ENCODE measurements at places on chromosomes 2 and 18.

DNA sequence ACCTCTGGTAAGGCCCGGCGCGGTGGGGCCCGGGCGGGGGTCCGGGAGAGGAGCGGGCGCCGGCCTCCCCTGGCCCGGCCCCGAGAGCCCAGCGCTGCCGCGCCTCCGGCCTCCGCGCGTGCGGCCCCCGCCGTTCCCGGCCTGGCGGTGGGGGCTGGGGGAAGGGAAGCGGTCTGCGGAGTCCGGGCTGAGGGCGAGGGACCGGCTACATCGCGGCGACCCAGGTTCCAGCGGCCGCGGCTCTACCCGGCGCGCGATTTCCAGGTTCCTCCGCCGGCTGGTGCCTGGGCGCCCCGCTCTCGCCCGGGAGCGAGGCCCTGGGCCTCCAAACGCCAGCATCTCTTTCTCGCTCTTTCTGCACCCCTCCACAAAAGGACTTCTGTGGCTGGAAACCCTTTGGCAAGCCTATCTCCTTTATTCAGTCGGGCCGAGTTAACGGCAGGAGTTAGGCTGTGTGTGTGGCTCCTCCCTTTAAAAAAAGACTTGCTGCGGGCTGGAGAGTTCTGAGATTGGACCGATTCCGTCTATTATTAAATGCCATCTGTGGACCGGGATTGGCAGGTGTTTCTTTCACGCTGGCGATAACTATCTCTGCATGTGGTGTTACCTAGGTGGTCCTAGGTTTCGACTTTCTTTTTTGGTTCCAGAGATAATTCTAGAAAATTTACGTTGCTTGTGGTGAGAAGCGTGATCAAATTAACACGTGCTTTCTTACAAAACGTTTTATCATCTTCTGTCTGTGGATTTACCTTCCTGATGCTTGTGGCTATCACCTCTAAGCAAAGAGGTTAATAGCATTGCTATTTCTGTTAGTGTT, 592 bp downstream of the ME2 start:
- no peak for DNase-seq

GRCh38 chr2:186422226-186422625, 63.8 kb upstream of the ZC3H15 start:
- no peak for DNase-seq

DNA sequence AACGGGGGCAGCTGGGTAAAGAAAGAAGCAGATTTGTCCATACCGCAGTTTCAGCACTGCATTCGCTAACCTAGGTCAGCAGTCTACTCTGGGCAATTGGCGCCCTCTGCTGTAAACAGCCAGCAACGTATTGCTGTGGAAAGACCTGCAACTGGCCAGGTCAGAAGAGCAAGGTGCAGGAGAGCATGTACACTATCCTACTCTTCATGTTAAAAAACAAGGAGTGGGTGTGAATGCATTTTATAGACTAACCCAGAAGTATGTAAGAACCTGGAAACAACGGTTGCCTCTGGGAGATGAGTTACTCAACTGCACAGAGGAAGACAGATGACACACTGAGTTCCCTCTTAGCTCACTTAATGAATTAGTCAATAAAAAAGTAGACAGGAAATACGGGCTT, 6.2 kb downstream of the MRPS5 start:
- no peak for DNase-seq

GRCh38 chr2:213232649-213233437, 51.4 kb upstream of the SPAG16 start:
- DNase-seq: no peak

- peak; percentile 78 for DNase-seq
These were observed 11.9 kb upstream of the MLPH start for GRCh38 chr2:237474931-237475703.

DNA sequence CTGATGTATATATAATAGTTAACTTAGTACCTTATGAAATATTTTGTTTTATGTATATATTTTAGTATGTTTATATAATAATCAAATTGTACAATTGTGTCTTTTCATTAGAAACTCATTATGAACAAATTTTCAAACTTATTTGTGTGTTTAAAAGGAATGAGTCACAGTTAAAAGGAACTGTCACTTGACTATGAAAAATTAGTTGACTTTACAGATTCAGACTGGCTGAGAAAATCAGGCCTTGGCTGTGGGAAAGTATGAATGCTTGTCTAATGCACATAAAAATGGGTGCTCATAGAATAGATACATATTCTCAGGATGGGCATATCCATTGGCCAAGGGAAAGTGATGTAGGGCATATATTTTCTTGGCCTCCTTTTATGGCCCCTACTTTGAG, 576.8 kb downstream of the SATB2 start:
- no peak for DNase-seq

DNA sequence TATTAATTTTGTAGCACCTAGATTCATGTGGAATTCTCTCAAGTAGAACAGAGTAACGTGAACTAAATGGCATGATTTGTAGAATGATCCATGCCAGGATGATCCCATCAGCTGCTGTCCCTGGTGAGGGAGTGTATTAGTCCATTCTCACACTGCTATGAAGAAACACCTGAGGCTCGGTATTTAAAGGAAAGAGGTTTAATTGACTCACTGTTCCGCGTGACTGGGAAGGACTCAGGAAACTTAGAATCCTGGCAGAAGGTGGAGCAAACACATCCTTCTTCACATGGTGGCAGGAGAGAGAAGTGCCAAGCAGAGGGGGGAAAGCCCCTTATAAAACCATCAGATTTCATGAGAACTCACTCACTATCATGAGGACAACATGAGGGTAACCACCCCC, 312.6 kb downstream of the PTPRM start:
- no peak for DNase-seq

DNA sequence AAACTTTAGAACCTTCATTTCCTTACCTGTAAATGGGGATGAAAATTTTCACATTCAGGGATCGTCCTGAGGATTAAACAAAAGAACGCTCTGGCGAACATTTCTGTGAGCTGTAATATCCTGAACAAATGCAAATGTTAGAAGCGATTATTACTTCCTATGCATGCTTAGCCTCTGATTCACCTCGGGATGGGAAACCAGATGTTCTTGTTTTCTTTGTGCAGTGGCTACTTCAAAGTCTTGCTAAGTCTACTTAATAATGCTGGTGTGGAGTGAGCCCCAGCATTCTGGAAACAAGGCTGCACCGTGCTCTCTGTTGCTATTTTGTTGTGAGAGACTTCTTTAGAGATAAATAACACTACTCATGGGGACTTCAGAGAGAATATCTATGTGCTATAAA, 119.1 kb upstream of the PELI1 start:
- no peak for DNase-seq

DNA sequence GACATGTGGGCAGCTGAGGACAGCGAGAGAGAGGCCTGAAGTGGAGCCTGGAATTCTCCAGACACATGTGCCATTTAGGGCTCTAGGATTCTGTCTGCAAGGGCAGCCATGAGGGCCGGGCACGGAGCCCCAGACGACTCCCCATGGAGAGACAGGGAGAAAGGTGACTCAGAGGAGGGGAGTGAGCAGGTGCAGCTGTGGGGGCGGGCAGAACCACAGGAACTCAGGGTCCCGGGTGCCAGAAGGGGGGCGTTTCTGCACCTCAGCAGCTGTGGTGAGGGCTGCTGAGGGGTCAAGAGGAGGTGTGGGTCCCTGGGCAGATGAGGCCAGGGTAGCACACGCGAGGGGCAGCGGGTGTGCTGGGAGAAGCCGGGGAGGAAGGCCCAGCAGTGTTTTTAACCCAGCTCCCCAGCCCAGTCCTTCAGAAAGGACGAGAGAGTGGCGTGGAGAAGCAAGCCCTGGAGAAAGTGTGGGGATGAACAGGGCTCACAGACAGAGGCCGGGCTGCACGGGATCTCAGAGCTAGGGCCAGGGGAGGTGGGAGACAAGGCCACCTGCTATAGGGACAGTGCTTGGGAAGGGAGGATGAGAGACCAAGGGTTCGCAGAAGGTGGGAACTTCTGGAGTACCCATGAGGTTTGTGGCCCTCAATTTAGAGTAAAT, 7.6 kb downstream of the GPR17 start:
- no peak for DNase-seq

GRCh38 chr2:17036361-17036760, 370.7 kb upstream of the CYRIA start:
- DNase-seq: no peak

DNA sequence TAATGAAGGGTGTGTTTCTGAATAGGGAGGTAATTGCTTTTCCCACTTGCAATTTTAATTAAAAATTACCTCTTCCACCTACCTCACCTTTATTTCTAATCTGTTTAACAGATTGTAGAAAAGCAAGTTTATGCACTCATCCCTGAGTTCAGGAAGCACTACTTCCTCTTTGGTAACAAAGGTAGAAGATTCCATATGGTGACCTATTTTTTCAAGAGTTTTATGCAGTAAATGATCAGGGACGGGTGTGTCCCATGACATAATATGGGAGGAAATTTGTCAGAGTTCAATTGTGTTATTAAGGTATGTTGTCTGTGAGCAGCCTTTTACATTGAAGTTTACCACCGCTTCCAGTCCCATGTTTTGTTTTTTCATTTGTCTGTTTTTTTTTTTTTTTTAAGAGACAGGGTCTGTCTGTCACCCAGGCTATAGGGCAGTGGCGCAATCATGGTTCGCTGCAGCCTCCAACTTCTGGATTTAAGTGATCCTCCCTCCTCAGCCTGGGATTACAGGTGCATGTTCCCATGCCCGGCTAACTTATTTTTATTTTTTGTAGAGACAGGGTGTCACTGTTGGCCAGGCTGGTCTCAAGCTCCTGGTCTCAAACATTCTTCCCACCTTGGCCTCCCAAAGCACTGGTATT, 68.2 kb downstream of the ASAP2 start:
- DNase-seq: no peak

DNA sequence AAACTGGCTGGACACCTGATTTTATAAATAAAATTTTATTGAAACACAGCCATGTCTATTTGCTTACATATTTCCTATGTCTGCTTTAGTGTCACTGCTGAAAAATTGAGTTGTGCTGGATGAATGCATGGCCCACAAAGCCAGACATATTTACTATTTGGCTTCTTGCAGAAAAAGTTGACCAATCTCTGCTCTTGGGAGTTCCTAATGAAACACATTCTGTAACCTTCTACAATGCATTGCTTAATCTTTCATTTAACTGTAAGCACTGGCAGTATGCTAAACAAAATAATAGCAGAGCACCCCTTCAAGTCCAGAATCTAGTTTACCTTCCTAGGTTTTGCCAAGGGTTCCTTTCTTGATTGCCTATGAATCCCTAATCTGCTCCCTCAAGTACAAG, 17.7 kb upstream of the SERPINB7 start:
- DNase-seq: no peak

DNA sequence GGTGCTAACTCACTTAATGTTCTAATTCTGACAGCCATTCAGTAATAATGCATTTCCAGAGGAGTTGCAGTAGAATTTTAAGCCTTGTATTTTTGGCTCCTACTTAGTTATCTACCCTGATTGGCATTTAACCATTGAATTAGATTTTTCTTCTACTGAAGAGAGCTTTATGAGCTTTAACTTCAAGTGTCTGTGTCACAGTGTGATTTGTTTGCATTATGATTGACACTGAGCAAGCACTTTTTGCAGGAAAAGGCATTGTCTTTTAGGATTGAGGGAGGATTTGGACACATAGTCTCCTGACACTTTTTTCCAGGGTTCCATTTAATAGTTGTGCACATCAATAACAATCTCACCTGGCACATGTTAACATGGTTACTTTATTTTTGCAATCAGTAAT, 26.7 kb downstream of the LYPD6 start:
- DNase-seq: no peak

- DNase-seq: no peak
These were observed 31.1 kb upstream of the SATB2 start for GRCh38 chr2:199488772-199489400.

DNA sequence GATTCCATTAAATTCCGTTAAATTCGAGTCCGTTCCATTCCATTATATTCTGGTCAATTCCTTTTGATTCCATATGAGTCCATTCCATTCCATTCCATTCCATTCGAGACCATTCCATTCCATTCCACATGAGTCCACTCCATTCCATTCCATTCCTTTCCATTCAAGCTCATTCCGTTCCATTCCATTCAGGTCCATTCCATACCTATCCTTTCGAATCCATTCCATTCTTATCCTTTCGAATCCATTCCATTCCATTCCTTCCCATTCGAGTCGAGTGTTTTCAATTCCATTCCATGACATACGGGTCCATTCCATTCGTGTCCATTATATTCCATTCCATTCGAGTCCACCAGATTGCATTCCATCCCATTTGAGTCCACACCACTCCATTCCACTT, 1127.4 kb downstream of the RPIA start:
- no peak for DNase-seq

GRCh38 chr2:229243890-229244560, 27.1 kb downstream of the PID1 start:
- DNase-seq: no peak

GRCh38 chr18:56089612-56090258, 501.7 kb upstream of the TCF4 start:
- DNase-seq: no peak

GRCh38 chr2:17010104-17010503, 344.5 kb upstream of the CYRIA start:
- no peak for DNase-seq

DNA sequence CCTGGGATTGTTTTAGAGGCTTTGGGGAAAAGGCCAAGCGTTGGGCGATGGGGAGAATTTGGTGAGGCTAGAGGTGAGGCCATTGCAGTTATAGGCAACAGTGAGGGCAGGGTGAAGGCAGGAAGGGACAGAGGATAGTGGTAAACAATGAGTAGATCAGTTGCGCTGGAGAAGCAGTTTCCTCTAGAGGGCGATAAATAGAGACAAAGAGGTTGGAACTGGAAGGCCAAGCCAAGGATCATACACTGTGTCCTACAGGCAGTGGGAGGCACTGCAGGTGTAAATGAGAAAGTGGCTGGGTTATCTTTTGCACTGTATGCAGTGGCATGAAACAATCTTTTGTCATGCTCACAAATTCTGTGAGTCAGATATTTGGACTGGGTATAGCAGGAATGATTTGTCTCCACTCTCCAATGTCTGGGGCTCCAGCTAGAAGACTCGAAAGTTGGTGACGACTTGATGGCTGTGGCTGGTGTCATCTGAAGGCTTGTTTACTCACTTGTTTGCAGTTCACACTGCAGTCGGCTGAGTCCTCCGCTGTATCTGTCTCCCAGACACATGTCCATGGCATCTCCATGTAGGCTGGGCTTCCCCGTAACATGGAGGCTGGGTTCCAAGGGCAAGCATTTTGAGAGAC, 82.1 kb downstream of the TNP1 start:
- no peak for DNase-seq

GRCh38 chr2:74851191-74851566, 17.3 kb downstream of the HK2 start:
- DNase-seq: no peak

GRCh38 chr2:200586644-200586975, 796 bp downstream of the AOX1 start:
- no peak for DNase-seq

GRCh38 chr2:59900728-59901452, 652.6 kb downstream of the BCL11A start:
- DNase-seq: no peak

Data from RWPE2 (cell line).